KBM-7 (cell line): ENCODE measurements at places on chromosomes 5 and 9.
A peak's percentile ranks its signal among the peaks of the same experiment; 100 is the strongest.

DNA sequence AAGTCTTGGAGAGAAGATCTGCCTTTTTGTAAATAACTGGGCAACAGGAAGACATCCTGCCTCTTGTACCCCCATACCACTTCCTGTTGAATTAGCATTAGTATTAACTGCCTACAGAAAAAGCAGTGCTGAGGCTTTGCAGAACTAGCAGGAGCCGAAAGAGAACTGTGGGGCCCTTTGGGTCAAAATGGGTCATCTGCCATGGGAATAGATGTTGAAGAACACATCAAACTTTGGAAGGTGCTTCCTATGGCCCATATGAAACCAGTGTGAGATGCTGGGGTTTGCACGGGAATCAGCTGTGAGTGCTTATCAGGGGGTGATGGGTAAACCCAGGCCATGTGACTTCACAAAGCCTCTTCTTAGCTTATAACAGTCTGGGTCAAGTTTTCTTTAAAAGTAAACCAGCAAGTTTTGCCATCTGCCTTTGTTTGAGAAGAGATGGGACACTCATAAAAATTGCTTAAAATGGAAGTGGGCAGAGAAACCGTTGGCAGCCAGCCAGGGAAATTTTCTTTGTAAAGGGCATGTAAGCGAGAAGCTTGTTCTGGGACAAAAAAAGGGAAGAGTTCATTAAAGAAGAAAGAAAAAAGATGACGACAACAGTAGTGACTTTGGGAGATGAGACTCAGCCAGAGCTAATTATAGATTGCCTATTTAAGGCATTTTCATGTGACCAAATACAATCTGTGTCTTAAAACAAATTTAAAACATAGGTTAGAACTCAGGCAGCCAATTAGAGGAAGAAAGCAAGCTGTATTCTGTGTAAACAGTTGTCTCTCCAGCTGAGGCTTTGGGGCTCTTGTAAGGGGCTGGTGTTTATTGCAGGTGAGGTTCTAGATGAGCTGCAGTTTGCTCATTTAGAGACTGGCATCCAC, 4.4 kb downstream of the SLC25A25 start:
- DNase-seq: peak; percentile 93

DNA sequence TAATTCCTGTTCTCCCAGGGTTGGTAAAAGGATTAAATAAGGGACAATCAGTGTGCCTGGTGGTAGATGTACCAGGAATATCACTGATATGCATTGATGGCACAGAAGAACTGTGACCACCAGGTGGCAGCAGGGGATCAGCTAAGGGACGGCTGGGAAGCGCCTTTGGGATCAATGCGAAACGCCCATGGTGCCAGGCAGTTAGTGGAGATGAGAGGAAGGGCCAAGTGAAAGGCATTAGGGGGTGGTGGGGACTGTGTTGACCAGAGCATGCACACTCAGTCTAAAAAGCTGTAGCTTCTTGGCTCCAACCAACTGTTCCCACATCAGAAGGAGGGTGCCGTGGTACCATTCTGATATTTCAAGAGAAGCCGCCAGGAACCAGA, 55.6 kb downstream of the ARHGEF37 start:
- DNase-seq: peak; percentile 77

DNA sequence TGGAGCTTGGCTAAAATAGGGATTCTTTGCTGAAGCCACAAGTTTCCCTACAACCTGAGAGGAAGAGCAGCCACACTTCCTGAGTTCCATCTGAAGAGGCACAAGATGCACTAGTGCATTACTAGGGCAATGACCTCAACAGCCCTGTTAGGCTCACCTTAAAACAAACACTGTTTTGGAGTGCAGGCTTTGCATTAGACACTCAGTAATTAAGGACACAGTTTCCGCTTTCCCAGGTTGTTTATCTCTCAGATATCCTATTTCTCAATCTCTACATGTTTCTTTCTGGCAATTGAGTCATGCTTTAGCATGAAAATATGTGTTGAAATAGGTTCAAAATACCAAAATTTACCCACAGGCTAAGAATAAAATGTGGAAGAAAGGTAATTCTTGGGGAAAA, 34.2 kb downstream of the EMB start:
- no peak for DNase-seq

GRCh38 chr5:18744441-18744840, 1110.2 kb downstream of the TAF11L14 start:
- DNase-seq: no peak

DNA sequence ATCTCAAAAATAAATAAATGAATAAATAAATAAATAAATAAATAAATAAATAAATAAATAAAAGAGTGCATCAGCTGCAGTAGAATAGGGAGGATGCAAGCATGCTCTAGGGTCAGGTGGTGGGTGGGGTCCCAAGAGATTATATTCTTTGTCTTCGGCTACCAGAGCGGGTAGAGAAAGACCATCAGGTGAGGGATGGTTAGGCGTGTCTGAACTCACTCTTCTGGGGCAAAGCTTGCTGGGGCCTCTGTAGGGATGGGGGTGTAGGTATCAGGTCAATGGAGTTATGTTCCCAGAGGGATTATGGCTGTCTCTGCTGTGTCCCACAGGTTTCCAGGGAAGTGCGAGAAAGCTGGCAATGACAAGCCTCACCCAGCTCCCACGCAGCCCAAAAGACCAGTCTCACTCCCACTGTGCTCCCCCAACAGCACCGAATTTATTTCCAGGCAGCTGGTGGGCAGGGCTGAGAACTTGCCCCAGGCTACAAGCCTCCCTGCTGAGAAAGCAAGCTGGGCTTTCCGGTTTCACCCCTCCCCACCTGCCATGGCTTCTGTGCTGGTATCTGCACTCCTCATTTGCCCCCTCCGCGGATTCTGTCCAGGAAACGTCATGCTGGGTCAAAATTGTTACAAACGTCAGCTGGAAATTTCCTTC, 180.8 kb downstream of the LURAP1L start:
- no peak for DNase-seq

GRCh38 chr5:82106207-82106606, 134.4 kb downstream of the ATG10 start:
- DNase-seq: no peak

GRCh38 chr5:178577376-178577839, 12.8 kb downstream of the COL23A1 start:
- no peak for DNase-seq
